ENCODE measurements at places on chromosomes 2 and 18.

GRCh38 chr2:45736757-45737704 lies 85.6 kb downstream of the PRKCE start:
- DNase-seq: no peak

- DNase-seq: no peak
Observed at GRCh38 chr2:113755035-113755834, 1.2 kb downstream of the SLC35F5 start.

DNA sequence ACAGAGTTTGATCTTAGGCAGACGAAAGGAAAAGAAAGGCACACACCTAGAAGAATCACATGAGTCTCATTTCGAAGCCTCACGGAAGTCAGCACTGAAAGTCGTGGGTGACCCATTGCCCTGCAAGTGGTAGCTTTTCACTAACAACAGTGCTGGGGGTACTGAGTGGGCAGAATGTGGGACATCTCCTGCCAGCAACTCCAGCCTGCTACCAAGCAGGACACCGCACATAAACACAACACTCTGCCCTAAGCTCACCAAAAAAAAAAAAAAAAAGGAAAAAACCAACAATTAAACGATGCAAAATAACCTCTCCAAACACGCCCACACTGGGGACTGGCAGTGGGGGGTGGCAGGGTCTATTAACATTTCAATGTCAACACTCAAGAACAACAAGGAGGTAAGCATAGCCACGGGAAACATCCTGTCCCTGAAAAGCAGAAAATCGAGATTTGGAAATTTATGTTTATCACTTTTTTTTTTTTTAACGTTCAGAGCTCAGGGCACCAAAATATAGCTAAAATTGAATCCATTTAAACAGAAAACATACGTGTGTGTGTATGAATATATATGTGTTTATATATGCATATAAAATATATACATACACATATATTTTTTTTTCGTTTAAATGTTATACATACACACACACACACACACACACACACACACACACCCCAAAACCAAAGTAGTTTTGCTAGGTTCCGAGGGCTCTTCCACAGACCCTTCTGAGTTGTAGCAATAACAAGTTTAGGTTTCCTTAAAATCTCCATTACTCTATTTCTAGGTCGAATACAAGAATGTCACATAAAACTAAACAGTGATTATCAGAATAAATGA lies 2.2 kb downstream of the INO80D start:
- DNase-seq: peak; percentile 38

DNA sequence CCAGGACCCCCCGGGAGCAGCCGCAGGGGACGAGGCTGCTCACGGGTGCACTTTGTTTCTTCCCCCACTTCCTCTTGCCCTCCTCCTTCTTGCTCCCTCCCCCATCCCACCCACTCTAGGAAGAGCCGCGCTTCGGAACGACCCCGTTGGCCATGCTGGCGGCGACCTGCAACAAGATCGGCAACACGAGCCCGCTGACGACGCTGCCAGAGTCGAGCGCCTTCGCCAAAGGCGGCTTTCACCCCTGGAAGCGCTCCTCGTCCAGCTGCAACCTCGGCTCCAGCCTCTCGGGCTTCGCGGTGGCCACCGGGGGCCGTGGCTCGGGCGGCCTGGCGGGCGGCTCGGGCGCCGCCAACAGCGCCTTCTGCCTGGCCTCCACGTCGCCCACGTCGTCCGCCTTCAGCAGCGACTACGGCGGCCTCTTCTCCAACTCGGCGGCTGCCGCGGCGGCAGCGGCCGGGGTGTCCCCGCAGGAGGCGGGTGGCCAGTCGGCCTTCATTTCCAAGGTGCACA lies 1.3 kb downstream of the SP9 start:
- no peak for DNase-seq

GRCh38 chr2:175002547-175003274 lies 2.5 kb downstream of the CHN1 start:
- no peak for DNase-seq

DNA sequence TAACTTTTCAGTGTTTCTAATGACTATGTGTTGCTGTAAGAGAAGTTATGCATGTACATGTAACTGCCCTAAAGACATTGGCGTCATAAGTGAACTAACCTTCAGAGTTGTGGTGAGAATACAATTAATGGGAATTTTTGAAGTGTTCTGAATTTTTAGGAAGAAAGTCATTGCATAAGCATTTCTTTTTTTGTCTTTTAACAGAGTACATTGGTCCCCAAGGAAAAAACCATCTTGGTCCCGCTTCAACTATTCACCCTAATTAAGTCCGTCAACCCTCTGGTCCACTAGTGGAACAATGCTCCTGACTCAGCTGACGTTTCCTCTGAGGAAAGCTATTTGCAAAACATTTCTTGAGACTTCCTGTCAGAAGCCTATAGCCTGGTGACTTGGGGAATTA lies 41.1 kb upstream of the VIT start:
- no peak for DNase-seq

DNA sequence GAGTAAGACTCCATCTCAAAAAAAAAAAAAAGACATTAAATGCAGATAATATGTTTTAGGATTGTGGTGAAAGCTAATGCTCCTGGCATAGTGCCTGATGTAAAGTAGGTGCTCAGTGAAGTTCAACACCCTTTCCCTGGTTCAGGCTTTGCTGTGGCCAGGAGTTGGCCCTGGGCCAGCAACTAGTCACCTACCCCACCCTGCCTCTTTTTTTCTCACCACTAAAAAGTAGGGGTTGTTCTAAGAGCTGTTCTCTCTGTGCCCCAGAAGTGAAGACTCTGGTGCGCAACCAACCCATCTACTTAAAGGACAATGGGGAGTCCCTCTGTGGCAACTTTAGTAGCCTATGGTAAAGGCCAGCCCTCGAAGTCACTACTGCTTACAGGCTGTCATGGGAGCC lies 75.9 kb downstream of the DNMT3A start:
- DNase-seq: no peak

- peak; percentile 96 for DNase-seq
Observed at GRCh38 chr2:113240150-113240914, 38.4 kb downstream of the PAX8 start.

DNA sequence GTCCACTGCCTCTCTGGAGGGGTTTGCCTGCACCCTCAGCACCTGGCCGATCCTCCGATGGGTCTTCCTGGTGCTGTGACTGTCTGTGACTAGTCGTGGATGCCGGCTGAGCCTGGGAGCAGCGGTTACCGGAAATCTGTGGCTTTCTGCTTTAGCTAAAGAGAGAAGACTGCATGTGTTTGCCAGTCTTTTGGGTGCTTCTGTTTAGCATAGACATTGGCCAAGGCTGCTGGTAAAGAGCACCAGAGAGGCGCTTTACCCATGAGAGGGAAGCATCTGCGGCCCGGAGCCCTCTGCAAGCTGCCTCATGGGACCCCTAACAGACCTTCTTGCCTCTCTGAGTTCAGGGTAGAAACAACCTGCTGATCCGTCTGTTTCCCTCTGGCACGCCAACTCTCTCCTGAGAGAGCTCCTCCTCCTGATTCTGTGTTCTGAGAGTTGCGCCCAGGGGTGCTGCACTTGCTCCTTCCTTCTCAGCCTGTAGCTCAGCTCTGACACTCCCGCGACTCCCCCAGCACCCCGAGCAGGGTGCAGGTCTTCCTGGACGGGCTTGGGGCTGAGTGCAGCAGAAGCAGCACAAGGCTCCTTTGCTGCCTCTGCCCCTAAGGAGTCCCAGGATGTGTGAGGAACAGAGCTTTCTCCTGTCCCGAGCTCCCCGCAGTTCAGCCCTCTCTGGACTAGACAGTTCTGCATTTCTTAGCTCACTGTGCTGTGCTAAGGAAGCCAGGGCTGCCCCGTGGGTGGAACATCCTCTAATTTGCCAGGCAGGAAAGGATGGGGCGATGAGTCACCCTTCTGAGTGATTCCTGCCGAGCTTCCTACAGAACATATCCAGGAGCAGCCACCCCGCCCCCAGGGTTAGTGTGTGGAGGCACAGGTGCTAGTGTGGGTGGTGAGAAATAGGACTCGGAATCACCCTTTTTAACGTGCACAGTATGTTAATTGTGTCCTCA lies 203.2 kb downstream of the SH3RF3 start:
- peak; percentile 96 for DNase-seq

DNA sequence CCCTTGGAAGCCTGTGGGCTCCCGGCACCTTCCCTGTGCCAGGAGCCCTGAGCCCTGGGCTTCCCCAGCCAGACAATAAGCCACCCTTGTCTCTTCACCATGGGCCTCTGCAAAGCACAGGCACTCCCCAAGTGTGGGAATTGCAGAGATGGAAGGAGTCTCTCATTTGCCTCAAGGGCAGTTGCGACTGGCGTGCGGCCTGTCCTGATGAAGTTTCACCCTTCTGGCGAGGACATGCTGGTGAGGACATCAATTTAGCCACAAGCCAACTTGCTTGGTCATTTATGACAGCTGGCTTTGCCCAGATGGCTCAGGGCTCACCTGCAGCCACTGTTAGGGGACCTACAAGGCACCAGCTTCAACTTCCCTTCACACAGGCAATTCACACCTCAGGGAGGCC lies 180.2 kb downstream of the ANAPC1 start:
- DNase-seq: no peak

- DNase-seq: no peak
Observed at GRCh38 chr2:10773821-10774341, 38.7 kb downstream of the PDIA6 start.

- DNase-seq: no peak
Observed at GRCh38 chr2:168601741-168602140, 145.7 kb downstream of the CERS6 start.

DNA sequence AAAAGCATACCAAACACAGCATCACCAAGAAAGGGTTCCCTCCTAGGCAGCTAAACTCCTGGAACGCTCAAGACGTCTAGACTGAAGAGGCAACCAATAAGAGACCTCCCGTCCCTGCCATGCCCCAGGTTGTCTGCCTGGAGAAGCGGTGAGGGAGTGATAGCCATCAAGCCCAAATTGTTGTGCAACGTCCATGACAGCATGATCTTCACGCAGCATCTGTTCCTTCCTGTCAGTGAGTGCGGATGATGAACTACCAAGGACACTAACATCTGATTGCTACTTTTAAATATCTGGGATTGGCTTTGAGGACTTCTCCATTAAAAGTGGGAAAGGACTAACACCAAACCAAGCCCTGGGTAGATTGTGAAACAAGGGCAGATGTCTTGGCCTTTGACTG lies 149.7 kb downstream of the TXNL1 start:
- DNase-seq: peak; percentile 38

DNA sequence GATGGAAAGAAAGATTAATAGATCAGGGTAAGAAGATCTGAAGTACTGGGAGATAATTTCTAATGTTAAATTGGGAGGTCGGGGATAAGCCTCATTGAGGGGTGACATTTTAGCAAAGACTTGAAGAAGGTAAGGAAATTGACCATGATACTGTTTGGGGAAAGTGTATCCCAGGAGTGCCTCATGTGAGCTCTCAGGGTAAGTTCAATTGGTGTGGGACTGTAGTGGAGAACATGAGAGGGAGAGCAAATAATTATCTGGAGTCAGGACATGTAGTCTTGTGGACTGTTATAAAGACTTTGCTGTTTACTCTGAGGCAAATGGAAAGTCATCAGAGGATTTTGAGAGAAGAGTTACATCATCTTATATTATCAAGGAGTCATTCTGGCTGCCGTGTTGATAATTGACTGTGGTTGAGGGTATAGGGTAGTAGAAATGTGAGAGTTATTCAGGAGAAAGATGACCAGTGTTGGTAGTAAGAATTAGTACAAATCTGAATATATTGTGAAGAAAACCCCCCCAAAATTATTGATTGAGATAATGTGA lies 624.4 kb downstream of the ADCYAP1 start:
- no peak for DNase-seq
